ENCODE measurements at places on chromosomes 4 and X. TPM values are rescaled to one million over a fixed set of nuclear protein-coding genes. Genes with fewer than 3 reads are reported as not detected.

PPEF2 gene
- polyA plus RNA-seq: 0.07 TPM

- DNase-seq: no peak
These were observed 88.5 kb upstream of the ETNPPL start for GRCh38 chr4:108851366-108851765.

GRCh38 chrX:17192106-17192505 lies 182.9 kb upstream of the NHS start:
- DNase-seq: no peak

NALF2 gene
- 0.62 TPM for polyA plus RNA-seq

DNA sequence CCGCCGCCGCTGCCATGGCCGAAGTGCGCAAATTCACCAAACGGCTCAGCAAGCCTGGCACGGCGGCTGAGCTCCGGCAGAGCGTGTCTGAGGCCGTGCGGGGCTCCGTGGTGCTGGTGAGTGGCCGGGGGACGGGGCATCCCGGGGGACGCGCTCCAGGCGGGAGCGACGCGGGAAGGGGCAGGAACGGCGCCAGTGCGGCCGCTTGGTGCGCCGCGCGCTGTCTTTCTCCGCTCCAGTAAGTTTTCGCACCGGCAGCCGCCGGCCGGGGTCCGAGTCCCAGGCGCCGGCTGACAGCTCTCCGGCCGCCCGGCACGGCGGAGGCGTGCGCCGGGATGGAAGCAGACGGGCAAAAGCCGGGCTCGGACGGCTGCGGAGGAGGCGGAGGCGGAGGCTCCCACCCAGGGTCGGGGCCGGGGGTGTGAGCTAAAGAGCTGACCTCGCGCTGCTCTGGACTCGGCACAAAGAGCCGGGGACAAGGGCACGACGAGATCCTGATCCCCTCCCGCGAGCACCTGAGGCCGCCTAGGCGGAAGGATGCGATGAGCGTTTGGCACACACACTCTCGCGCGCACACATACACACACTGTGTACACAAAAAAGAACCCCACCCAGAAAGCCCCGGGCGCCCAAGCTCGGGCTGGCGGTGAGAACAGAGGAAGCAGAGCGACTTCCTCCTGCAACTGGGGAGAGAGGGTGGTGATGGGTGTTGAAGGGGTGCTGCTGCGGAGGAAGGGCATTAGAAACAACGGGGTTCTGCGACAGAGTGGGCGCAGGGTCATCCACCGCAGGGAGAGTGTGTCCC lies 545 bp downstream of the DOCK11 start:
- no peak for DNase-seq

GRCh38 chrX:14864631-14865030 lies 8.2 kb downstream of the FANCB start:
- DNase-seq: no peak

DNA sequence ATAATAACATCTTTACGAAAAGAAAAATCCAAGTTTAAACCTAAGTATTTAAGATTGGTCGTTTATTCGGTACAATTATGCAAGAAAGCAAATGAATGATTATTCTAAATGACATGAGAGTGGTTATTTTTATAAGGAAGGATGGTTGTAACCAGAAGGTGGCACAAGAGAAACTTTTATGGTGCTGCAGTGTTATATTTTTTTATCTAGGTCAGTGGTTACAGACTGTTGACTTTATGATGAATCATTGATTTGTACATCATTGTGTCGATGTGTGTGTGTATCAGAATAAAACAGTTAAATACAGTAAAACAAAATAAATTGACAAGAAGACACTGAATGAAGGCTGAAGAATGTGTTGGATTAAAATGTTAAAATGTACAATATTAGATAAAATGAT lies 9.8 kb downstream of the DCAF8L2 start:
- DNase-seq: no peak

GRCh38 chr4:153931804-153932203 lies 142.9 kb upstream of the SFRP2 start:
- no peak for DNase-seq

DNA sequence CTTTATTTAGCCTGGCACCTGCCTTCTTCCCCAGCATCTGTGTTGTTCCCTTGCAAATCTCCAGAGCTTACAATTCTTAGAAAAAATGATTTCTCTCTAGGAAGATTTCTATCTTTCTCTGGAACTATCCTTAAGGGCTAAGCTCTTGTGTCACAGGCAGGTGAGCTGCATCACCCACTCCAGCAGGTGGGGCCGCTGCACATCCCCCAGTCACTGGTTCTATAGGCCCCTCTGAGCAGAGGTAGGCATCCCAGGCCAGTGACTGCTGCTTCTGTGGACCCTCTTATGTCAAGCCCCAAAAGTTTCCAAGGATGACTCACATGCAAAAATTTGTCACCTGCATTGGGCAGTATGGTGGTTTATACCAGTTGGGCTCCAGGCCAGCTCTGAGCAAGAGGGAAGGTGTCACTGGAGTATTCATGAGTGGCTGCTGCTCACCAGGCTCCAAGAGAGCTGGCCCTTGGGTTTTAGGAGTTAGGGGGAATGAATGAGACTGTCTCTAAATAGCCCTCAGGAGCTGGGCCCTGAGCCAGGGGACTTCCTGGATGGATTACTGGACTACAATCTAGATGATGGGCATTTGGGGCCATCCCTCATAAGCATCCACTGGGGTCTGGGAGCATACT lies 208.1 kb upstream of the EOLA2 start:
- DNase-seq: no peak

PRRG3 gene
- 25.9 TPM for polyA plus RNA-seq

DNA sequence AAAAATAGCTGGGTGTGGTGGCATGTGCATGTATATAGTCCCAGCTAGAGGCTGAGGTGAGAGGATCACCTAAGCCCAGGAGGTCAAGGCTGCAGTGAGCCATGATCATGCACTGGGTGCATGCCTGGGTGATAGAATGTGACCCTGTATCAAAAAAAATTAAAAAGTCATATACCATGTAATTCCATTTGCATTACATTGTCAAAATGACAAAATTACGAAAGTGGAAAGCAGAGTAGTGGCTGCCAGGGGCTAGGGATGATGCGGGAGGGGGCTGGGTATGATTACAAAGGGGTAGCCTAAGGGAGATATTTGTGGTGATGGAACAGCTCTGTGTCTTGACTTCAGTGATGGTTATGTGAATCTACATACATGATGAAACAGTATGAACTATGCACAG lies 97.8 kb downstream of the KDR start:
- no peak for DNase-seq

DNA sequence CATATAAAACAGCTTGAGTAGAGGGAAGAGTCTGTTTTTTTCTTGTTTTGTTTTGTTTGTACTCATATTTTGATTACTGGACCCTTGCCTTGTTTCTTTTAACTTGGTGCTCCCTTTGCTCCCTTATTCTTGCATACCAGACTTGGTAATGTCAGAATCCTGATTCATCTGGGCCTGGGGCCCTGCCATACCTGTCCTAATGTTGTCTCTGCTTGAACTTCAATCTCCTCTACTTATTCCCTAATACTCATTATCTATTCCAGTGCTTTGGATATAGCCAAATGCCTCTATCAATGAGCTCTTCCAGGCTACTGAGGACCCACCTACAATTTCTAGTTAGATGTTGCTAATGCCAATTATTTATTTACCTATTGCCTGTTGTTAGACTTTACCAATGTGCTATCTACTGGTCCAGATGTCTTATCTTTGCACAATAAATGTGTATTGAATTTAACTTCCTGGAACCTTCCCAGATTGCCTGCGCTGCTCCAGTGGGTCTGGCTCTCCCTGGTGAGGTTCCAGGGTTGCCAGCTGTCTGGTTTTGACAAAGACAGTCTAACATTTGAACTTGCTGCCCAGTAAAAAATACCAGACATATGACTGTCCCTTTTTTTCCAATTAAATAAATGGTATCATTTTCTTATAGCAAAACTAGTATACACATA lies 64.4 kb upstream of the ACSL4 start:
- no peak for DNase-seq

- no peak for DNase-seq
These were observed 301.9 kb upstream of the RASGEF1B start for GRCh38 chr4:81773557-81773956.

SORCS2 gene
- polyA plus RNA-seq: not detected

DNA sequence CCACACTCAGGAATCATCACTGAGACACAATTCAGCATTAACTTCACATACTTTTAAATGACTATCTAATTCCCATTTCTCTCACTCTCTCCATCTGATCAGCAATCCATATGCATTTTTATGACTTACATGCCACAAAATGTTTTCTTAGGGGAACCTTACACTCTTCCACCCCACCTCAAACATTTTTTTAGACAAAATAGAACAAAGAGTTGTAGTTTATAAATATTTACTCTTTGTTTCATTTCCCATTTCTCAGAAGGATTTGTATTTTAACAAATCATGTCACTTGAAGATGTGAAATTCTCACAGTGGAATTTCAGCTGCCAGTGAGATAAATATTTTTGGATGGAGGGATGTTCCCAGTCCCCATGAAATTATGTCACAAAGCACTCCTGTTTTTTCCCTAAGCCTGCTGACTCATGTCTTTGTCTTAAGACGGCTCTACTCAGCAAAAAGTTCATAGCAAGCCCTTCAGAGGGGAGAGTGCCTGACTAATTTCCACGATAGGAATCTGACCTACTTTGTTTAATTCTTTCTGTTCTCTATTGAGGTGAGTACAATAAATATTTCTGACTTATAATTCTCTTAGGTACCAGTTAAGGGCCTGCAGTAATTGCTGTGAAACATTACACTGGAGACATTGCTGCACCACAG lies 257.7 kb downstream of the THOC2 start:
- no peak for DNase-seq

- DNase-seq: no peak
These were observed 114.1 kb downstream of the FAM9B start for GRCh38 chrX:8919801-8920200.

DNA sequence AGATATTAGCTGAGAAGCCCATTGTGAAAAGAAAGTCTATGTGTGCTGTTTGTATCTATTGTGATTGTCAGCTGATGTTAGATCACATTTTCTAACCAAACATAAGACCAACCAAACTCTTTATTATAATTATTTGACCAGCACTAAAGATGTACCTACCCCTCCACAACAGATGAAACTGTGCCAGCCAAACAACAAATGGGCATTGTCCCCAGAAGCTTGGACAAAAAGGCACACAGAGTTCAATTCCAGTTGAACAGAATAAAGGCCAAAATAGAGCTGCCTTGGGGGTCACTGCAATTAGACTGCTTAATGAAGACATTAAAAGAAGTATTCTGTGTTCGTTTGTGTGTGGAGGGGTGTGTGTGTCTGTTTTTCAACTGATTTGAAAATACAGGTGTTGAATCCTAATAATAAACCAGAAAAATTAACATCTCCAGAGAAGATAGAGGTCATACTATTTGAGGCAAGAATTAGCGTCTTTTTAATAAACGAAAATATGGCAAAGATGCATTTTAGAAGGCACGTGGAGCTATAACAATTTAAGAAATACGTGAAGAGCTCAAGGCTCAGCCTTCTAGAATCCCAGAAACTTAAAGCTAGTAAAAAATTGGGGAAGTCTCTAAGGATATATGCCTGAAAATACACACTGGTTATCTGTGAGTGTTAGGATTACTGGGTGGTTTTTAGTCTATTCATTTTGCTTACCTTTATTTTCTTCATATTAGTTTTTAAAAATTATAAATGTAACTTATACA lies 2.2 kb downstream of the SPP1 start:
- DNase-seq: no peak

GRCh38 chr4:169803413-169803812 lies 45.7 kb upstream of the HPF1 start:
- no peak for DNase-seq

- DNase-seq: no peak
These were observed 4.8 kb downstream of the SH3BP2 start for GRCh38 chr4:2797545-2798305.

VCX2 gene
- not detected for polyA plus RNA-seq

GRCh38 chr4:30314001-30314400 lies 406.2 kb upstream of the PCDH7 start:
- DNase-seq: no peak

DNA sequence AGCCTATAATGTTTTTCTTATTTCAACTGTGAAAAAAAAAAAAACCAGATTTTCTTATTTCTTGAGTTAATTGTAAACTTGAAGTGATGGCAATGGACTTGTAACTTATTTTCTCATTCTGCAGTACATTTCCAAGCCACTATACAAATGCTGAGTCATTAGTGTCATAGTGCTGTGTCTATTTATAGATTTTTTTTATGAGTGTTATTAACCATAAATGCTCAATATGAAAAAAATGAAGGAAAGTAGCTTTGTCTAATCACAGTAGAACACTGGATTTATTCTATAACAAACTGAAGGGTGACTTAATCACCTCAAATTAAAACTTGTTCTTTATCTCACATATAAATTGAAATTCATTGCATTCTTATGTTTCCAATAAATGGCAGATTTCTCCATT lies 718.6 kb downstream of the CCSER1 start:
- no peak for DNase-seq

DNA sequence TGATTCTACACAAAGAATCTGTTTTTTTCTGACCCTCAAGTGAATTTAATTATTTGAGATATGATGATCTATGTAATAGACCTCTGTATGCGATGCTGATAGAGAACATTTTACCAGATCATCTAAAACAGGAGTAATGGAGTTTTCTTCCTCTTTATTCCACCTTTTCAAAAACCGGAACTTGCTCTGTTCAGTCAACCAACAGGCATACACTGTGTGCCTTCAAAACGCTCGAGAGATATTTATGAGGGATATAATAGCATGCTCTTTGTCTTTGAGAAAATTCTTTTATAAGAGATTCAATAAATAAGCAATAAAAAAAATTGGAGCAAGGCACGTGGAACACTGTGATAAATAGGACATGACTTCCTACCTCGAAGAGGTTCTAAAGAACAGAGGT lies 2.0 kb downstream of the NYX start:
- no peak for DNase-seq

FNIP2 gene
- polyA plus RNA-seq: 13.5 TPM

DNA sequence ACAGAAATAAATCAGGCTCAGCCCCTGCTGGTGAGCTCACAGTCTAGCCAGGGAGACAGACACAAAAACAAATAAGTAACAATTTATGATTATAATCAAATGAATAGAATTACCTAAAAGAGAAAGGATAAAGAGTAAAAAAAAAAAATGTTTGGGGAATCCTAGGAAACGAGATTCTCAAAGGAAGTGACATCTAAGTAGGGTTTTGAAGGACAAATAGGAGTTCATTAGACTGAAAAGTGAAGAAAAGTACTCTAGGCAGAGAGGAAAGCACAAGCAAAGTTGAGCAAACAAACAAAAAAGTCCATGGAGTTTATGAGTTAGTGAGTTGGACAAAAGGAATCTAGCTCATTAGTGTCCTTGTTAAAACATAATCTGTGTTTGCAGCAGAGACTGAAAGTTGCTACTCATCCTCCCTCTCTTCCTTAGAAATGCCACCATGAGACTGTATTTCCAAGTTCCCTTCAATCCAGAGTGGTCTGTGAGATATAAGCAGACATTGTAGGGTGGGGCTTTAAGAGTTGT lies 145.6 kb downstream of the SPATA18 start:
- DNase-seq: no peak

EPGN gene
- polyA plus RNA-seq: not detected

NAA10 gene
- polyA plus RNA-seq: 51.1 TPM

DNA sequence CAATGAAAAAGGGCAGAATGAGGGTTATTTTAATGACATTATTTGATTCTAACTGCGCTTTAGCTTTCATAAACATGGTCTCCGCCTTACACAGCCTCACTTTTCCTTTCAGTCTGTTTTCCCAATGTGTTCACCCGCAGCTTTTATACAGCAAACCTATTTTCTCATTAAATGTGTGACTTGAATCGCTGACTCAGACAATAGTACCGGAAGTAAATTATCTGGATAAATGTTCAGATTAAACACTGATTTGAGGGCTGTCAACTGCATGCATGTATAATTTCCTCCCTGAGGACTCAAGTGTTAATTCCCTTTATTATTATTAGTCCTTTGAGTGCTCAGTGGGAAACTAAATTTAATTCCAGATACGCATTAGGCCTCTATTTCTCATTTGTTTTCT lies 117.3 kb downstream of the FAM133A start:
- no peak for DNase-seq

FRAS1 gene
- 7.4 TPM for polyA plus RNA-seq

DRP2 gene
- polyA plus RNA-seq: 4.7 TPM
